ENCODE measurements at places on chromosomes 12 and 14.

DNA sequence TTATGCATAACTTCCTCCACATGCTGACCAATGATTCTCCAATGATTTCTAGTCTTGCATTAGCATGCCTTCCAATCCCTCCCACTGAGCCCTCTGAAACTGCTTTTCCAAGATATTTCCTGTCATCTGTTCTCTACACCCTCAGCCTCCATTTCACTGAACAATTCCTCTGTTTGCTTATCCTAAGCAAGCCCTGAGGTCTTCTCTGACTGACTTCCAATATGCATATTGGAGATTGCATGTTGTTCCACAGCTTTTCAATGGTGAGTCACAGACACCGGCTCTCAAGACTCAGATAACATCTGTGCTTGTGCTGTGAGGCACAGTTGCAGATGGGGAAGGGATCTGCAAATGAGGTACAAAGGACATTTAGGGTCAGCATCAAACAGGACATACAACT lies 141.0 kb downstream of the SLC16A7 start:
- DNase-seq, result no peak

DNA sequence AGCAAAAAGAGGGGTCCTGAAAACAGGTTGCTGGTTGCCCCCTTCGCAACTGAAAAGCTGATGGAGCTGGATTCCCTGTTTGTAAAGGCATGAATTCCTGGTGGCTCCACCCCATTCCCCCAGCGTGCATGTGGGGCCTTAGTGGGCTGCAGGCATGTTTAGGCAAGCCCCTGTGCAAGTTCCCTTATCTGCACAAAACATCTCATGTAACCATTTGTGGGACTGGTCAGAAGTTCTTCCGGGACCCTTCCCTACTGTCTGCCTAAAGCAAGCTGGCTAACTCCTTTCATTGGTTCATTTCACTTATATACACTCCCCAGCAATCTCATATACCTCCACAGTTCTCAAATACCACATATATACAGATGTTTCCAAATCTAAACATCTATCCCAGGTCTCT lies 24.0 kb upstream of the HIGD1C start:
- DNase-seq, result no peak

DNA sequence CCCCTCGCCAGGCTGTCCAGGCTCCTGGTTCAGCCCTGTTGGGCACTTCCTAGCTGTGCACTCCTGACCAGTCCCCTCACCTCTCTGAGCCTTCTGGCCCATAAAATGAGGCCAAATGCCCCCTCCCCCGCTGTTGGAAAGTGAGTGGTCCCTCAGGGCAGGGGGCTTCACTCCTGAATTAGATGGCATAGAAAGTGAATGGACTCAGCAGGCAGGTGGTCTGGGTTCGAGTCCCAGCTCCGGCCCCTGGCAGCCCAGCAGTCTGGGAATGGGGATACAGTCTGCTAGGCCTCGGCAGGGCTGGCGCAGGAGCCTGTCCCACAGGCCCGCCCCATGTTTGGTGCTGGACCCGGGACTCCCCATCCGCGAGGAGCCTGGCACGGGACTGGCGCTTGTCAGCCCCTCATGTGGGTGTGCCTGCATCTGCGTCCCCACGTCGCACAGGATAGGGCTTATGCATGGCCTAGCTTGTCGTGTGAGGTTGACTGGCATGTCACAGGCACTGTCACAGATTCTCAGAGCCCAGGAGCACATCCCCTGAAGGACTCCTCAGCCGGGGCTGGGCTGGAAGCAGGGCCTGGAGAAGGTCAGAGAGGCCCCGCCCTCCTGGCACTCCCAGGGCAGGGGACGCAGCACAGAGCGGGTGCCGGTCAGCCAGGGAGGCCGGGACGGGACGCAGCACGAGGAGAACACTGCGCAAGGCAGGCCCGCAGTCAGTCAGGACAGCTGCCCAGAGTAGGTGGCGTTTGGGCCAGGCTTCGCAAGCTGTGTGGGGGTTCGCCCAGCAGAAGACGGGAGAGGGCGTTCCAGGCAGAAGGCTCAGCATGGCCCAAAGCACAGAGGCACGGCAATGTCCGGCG lies 40.5 kb downstream of the DIO3 start:
- DNase-seq, result no peak

DNA sequence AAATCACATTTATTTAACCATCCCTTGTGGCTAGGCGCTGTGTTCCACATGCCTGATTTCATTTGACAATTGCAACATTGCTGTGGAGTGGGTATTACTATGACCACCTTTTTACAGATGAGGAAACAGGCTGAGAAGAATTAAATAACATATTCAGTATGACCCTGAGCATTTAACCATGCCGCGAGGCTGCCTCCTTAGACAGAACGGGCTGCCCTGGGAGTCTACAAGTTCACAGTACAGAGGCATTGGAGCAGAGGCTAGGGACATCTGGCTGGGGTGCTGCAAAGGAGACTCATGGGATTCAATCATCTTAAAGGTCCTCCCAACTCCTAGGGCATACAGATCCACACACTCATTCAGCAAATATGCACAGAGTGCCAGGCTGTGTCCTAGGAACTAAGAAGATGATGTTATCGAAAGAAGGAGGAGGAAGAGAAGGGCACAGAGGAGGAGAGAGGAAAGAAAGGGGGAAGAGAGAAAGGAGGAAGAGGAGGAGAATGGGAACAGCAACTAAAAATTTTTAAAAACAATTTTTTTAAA lies 164.7 kb upstream of the CCND2 start:
- no peak for DNase-seq

All from nephron progenitor cell (in vitro differentiated cells).